HFFc6 (cell line): ENCODE measurements at places on chromosomes 13 and 19. TPM values are rescaled to one million over a fixed set of nuclear protein-coding genes. Genes with fewer than 3 reads are reported as not detected.

DNA sequence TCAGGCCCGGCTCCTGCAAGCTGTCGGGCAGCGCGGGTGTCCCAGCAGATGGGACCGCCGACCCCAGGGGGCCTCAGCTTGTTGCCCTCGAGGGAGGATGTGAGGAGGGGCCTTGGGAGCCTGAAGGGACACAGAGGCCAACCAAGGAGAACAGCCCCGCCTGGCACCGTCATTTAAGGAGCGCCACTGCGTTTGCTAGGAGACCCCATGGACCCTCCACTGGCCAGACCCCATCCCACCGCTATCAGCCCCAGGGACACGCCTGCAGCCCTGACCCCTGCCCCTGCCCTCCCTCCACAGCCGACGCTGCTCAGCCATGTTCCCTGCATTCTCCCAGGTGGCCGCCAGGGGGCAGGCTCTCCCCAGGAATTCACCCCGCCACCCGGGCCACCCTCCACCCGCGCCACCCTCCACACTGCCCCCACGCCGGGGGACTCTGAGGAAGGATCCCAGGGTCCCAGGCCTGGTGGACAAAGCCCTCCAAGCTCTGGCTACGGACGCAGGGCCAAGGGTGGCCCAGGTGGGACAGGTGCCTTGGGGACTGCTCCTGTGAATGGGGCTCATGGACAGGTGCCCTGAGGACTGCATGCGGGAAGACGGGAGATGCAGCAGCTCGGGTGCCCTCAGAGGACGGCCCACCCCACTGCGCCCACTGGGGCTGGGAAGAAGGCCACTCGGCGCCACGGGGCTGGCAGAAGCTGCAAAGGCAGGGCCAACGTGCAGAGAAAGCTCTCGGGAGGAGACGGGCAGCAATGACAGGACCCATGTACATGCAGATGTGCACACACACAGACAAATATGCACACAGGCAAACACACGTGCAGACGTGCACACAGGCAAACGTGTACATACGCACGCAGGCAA, 34.4 kb downstream of the PIP5K1C start:
- DNase-seq, result no peak
- H3K4me3 ChIP-seq, result no peak overlapping the region
- H3K27ac ChIP-seq, result no peak overlapping the region
- H3K36me3 ChIP-seq, result peaks cover 16% of the 10 kb centered on the region
- H3K4me1 ChIP-seq, result peaks cover 33% of the 10 kb centered on the region
- H3K27me3 ChIP-seq, result peaks cover 4% of the 10 kb centered on the region

DNA sequence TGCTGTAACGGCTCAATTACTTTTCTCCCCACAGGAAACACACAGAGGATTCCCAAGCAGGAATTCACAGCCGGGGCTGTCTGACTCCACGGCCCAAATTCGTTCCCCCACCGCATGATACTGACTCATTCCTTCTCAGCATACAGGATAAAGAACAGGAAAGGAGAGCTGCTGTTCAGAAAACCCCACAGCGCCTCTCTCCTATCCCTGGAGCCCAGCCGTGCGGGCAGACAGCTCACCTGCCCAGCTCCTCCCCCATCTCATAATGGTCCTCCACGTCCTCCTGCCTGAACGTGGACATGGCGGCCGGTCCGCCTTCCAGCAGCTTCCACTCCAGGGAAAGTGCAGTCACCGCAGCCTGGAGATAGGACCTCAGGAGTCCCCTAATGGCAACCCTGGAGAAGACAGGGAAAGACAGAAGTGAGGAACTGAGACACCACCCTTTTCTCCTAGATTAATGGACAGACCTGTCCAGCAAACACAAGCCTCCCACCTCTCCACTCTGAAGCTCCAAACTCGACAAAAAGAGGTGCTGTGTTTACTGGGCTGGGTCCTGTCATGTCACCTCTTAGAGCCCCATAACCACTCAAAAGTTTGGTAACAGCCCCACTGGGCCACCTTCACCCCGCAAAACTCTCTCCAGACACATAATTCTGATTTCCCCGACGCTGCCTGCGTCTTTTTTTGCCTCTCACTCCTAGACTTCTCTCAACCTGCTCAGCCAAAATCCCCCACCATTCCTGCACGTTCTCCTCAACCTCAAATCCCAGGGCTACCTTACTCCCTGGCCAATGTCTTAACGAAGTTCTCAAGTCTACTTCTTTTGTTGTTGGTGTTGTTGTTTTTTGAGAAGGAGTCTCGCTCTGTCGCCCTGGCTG, 1.2 kb downstream of the DAPK3 start:
- H3K4me1 ChIP-seq, result peaks cover 30% of the 10 kb centered on the region
- peak overlapping the region; percentile 96 for H3K4me3 ChIP-seq
- H3K27ac ChIP-seq, result peak overlapping the region; percentile 97
- peaks cover 37% of the 10 kb centered on the region for H3K27me3 ChIP-seq
- H3K36me3 ChIP-seq, result peaks cover 34% of the 10 kb centered on the region

DNA sequence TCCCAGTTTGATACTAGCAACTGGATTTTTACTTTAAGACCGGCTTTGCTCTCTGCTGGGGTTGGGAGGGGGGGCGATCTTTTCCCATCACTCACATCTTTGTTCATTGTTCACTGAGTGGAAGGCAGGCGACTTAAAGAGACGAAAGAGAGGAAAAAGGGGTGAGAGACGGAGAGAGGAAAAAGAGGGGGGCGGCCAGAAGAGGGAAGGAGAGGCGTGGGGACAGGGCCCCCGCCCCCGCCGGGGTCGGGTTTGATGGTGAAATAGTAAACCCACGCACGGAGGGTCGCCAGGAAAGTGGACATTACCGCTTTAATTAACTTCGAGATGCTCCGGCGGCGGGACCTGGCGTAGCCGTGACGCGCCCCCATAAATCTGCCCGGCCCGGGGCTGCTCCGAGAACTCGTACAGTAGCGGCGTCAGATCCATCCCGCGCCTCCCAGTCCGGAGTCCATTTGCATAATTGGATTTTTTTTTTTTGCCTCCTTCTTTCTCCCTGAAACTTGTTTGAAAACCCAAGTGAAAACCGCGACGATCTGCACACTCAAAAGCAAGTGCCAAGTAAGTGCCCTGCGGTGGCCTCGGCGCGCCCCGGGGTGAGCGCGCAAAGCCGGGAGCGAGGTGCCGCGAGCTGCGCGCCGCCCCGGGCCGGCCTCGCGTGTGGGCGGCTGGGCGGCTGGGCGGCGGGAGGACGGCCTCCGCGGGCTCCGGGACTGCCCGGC, 143.9 kb upstream of the ZNF536 start:
- no peak for DNase-seq
- H3K27me3 ChIP-seq, result peaks cover 37% of the 10 kb centered on the region
- no peak overlapping the region for H3K27ac ChIP-seq
- no peaks in the 10 kb centered on the region for H3K36me3 ChIP-seq

GRCh38 chr13:98961503-98962105, 16.3 kb downstream of the DOCK9 start:
- no peak overlapping the region for H3K4me3 ChIP-seq
- peaks cover 8% of the 10 kb centered on the region for H3K4me1 ChIP-seq
- no peak for DNase-seq
- peaks cover 7% of the 10 kb centered on the region; the same call in 1 of the 2 replicates for H3K36me3 ChIP-seq
- no peaks in the 10 kb centered on the region; the same call in 1 of the 2 replicates for H3K27me3 ChIP-seq

DNA sequence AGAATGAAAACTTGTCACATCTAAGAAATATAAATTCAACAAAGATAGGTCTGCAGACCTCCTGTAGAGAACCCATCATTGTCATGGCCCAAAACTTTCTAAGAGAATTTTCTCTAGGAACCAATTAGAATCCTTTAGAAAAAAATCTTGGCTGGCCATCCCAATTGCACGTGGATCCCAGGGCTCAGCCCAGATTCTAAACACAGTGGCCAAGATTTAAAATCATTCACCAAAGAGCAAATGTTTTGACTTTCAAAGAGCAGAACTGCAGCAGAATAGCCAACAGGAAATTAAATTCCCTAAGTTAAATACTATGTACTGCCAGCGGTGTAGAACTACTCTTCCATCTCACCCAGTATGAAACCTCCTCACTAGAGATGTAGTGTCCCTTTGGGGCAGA, 21.3 kb downstream of the IPO5 start:
- H3K27me3 ChIP-seq, result peaks cover 3% of the 10 kb centered on the region; the same call in 1 of the 2 replicates
- H3K4me1 ChIP-seq, result peaks cover 30% of the 10 kb centered on the region
- peaks cover 17% of the 10 kb centered on the region for H3K36me3 ChIP-seq
- DNase-seq, result no peak
- peak overlapping the region; percentile 21; the same call in 1 of the 2 replicates for H3K27ac ChIP-seq

DNA sequence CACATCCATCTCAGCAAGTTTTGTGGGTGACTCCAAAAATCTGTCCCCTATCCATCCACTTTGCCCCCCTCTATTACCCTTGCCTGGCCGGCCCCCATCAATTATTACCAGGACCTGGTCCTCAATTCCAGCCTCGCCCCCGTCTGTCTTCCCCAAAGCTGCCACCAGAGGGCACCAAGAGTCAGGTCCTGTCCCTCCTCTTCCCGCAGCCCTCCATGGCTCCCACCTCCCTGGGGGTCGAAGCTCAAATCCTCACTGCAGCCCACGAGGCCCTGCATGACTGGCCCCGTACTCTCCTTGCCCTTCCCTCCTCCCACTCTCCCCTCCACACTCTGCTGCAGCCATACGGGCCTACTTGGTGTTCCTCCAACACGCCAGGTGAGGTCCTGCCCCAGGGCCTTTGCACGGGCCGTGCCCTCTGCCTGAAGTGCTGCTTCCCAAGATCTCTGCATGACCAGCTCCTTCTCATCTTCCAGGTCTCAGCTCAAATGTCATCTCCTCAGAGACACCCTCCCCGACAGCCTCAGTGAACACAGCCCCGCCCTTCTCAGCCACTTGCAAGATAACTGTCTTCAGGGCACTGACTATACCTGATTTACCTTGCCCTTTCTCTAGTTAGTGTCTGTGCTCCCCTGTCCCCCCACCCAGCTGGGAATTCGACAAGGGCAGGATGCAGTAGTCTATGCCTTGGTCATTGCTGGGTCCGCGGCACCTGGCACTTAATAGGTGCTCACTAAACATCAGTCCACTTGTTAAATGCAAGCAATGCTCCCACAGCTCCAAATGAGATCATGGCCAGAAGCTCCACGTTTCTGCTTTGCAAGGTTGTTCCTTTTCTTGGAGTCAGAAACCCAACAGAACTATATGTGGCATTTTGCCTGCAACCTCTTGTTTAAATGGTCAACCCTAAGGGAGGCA, 16.8 kb upstream of the SEMA6B start:
- peaks cover 13% of the 10 kb centered on the region for H3K27me3 ChIP-seq
- peaks cover 19% of the 10 kb centered on the region for H3K4me1 ChIP-seq
- peak overlapping the region; percentile 60; the same call in 1 of the 2 replicates for H3K4me3 ChIP-seq

DNA sequence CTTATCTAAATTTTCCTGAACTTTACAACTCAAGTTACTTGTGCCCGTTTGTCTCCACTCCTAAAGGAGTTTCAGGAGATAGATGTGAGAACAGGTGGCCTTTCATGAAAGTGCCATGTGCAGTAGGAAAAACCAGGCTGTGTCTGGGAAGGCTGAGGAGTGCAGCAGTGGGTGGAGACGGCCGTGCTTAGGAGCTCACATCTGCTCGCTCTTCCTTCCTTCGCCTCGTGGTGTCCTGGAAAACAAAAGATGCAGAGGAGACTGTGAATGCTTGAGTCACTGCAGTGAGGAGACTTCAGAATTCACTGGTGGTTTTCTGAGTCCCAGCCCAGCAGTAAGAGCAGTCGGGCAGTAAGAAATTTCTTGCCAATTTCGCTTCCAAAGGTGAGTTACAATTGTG, 138.4 kb upstream of the RNF113B start:
- H3K27ac ChIP-seq, result no peak overlapping the region
- H3K4me3 ChIP-seq, result no peak overlapping the region
- H3K4me1 ChIP-seq, result peaks cover 10% of the 10 kb centered on the region

BCAM gene
- 5.2 to 5.9 TPM (median 5.5 TPM) in 3 replicates for total RNA-seq

CYP4F12 gene
- not detected in 3 replicates for total RNA-seq

SPINT2 gene
- 0.83 and 2.5 TPM in 2 replicates for total RNA-seq
